Stimulated activated CD8-positive, alpha-beta memory T cell treated with anti-CD3 and anti-CD28 coated beads, Interleukin-7, amount 100 ng/mL, for 1 hour (primary cell): ENCODE measurements at places on chromosomes 12 and 14.
A peak's percentile ranks its signal among the peaks of the same experiment; 100 is the strongest.

DNA sequence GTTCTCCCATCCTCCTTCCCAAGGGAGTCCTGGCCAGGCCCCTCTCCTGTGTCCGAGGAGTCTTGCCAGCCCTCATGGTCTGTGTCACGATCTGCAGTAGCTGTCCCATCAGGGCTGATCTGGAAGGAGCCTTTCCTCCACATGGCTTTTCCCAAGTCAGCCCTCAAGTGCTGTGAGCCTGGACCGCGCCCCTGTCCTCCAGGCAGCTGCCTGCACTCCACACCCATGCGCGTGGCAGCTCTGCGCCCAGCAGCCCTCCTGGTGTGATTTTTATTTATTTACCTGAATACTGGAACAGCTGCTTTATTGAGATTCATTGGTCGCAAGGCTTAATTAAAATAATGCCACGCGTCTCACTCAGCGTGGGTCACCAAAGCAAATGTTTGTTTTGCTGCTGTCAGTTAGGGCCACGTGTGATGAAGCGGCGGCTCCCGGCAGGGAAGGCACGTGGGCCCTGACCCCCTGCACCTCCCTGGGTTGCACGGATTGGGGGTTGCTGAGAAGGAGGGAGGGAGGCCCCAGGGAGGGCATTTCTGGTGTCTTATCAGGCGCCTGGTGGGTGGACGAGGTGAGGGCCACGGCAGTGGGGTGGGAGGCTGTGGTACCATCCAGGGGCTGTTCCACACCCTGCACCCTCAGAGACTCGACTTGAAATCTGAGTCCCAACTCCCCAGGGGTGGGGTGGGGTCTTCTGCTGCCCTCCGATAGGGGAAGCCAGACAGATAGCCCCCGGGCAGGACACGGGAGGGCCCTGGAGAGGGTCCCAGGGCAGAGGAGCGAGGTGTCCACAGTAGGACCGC lies 206.3 kb upstream of the C14orf180 start:
- DNase-seq, result no peak

DNA sequence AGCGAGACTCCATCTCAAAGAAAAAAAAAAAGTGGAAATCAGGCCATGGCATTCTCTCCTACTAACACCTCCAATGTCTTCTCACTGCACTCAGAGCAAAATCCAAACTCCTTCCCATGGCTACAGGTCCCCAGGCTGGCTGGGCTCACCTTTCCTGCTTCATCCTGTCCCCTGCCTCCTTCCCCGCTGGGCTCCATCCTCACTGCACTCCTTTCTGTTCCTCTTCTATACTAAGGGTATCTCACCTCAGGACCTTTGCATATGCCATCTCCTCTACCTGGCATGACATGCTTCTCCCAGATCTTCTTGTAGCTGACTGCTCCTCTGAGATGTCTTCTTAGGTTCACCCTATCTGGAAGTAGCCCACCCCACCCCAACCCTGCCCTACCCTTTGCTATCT lies 111.1 kb downstream of the DPF3 start:
- DNase-seq, result no peak

DNA sequence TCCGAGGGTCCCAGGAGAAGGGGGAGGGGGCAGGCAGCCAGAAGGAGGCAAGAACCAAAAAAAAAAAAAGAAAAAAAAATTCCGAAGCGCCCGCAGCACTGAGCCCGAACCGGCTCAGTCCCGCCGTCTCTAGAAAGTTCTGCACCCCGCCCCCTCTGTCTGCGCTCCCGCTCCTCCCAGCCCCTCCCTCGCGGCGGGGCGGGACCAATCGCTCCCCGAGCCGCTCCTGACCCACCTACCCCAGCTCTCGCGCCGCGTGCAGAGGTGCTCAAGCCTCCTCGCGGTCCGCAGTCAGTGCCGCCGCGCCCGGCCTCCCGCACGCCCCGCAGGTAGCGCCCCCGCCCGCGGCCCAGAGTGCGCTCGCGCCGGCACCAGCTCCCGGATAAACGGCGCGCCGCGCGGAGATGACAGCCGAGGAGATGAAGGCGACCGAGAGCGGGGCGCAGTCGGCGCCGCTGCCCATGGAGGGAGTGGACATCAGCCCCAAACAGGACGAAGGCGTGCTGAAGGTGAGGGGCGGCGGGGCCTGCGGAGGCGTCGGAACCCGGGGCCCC lies at the start of gene FKBP4:
Gene FKBP4 (plus strand): TSS at position 235 of the 554 bp plus-strand sequence. CDS start 170 bp downstream, at position 405.
- peak; percentile 78 for DNase-seq

- DNase-seq, result no peak
Measured at GRCh38 chr12:110503432-110503831, 1.3 kb downstream of the RAD9B start.
